ENCODE measurements at places on chromosomes 11 and 22.

DNA sequence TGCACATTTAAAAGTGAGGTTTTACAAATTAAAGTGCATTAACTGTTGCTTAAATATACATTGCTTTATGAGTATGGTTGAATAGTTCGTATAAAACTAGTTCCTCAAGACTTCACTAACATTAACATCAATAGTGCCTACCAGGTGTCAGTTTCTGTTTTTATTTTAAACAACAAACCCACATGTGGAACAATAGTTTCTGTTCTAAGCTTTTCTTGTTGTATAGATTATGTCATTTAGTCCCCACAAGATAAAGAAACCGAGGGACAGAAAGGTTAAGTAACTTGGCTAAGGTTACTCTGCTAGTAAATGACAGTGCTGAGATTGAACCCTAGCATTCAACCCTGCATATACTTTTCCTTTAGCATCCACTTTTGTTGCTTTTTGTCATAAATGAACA lies 41.4 kb upstream of the ST14 start:
- DNase-seq, result no peak

DNA sequence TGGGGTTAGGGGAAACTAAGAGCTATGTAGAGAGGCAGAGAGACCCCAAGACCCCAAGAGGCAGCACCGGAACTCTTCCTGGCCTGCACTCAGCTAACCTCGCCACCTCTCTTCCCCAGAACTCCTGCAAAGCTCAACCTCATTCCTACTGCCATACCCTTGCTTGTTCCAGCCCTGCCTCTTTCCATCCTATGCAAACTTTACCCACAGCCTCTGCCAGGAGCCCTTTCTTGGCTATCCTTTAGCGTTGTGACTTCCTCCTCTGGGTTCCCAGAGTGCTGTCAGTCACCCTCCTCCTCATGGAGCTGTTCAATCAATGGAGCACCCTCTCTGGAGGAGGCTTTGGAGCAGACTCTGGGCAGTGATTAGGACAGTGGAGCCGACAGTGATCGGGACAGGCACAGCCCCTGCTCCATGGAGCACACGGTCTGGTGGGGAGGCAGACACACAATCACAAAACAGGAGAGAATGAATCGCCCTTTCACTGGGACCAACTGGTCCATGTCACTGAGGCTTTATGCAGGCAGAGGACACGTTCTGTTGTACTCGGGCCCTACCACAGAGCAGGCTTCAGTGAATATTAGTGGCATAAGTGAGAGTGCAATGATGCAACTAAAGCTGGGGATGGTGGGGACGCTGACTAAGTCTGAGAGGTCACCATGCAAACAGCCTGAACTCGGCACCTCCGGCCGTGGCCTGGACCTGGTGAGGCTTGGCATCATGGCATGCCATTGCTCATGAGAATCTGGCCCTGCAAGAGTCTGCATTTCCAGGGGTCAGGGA lies 24.6 kb upstream of the P2RY2 start:
- no peak for DNase-seq

- DNase-seq, result no peak
Observed at GRCh38 chr22:45889093-45889538, 87.8 kb downstream of the WNT7B start.

GRCh38 chr11:69287968-69288882 lies 5.7 kb upstream of the MYEOV start:
- DNase-seq, result no peak

DNA sequence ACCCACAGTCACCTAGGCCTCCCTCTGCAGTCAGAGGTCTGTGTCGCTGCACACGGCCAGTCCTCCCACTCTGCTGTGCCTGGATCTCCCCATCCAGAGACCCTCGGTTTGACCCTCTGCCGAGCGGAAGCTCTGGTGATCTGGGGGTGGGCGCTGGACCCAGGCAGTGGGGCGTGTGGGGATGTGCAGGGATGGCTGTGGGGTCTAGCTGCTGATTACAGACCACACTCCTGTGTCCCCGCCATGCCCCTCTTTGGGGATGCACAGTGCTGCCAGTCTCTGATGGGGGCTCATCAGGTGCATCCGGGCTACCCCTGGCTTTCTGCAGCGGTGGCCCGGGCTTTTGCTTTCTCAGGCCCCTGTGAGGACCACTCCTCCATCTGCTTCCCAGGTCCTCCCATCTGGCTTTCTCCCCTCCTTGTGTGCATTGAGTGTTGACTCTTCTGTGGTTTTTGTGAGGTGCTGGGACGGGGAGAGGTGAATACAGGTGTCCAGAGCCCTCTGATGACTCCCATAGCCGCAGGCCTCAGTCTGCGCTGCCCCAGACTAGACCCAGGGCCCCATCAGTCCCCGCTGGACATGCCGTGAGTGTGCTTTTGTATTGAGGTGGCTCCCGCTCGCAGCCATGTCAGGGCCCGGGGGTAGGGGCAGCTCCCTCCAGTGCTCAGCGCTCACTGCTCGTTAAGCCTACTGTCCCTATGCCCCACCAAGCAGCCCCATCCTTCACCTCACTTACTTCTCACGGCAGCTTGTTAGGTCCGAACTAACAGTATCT lies 251.6 kb downstream of the TBC1D22A start:
- no peak for DNase-seq

DNA sequence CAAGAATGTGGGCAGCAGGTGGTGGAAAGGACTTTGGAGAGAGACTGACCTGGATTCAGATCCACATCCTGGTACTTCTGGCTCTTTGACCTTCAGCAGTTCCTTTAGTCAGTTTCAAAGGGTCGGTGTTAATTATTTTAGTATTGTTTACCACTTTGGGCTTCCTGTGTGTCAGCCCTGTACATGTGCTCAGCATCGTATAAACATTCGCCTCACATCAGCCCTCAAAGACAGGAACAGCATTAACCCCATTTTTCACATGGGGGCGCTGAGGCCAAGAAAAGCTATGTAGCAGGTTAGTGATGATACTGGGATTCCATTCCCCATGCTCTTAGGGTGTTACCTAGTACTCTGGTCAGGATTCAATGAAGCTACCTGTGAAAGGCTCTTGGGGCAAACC lies 72.1 kb upstream of the YWHAH start:
- no peak for DNase-seq

DNA sequence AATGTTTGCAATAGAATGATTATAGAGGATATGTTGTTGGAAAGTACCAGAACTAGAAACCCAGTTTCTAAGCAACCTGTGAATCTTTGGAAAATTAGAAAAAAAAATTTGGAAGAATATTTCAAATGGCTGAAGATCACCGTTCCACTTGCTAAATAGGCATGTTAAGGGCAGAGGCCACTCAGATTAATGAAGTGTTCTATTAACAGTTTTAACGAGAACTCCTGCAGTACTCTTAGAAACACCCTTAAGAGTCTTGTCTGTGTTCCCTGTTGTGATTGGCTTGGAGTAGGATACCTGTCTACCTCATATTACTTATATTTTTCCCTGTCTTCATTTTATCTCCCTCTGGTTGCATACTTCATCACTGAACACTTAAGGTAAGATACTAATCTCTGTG lies 4.6 kb downstream of the C11orf54 start:
- DNase-seq, result no peak

- DNase-seq, result no peak
Observed at GRCh38 chr22:45731798-45732495, 60.3 kb downstream of the ATXN10 start.

GRCh38 chr11:78878631-78879030 lies 304.0 kb upstream of the NARS2 start:
- DNase-seq, result no peak

Data from stimulated activated CD4-positive, alpha-beta T cell treated with anti-CD3 and anti-CD28 coated beads, TNF-alpha, amount 100 ng/mL, for 24 hours (primary cell).